CD4-positive, alpha-beta T cell (primary cell): ENCODE measurements at places on chromosomes 11 and 22.

- H3K27me3 ChIP-seq, result no peaks in the 10 kb centered on the region
- H3K27ac ChIP-seq, result no peak overlapping the region
- no peaks in the 10 kb centered on the region for H3K36me3 ChIP-seq
- H3K4me3 ChIP-seq, result no peak overlapping the region
- H3K4me1 ChIP-seq, result peaks cover 3% of the 10 kb centered on the region
- DNase-seq, result no peak
Observed at GRCh38 chr11:95605271-95605940, 184.2 kb downstream of the FAM76B start.

- H3K27ac ChIP-seq, result no peak overlapping the region
- no peak overlapping the region for H3K4me3 ChIP-seq
- no peaks in the 10 kb centered on the region for H3K4me1 ChIP-seq
- H3K27me3 ChIP-seq, result no peaks in the 10 kb centered on the region
- no peak for DNase-seq
- H3K36me3 ChIP-seq, result no peaks in the 10 kb centered on the region
Observed at GRCh38 chr22:49147617-49148175, 680.0 kb downstream of the BRD1 start.

DNA sequence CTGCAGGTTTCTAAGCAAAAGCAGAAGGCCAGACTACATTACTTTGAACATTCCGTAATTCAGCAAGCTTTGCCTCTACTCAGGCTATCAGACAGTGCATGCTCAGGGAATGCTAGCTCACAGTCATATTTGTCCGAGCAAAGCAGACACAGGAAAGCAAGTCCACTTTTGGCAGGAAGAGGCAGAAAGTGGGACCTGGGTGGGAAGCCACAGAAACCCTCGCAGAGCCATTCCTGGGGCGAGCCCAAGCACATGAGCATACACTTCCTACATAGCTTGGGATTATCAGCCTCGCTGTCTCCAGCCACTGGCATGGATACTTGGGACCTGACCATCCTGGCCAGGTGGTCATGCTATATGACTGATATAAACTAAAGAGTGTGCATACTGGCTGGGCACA, 113.3 kb downstream of the TRIM29 start:
- no peak overlapping the region for H3K4me3 ChIP-seq
- H3K4me1 ChIP-seq, result no peaks in the 10 kb centered on the region
- no peaks in the 10 kb centered on the region for H3K36me3 ChIP-seq

GRCh38 chr11:21650961-21651360, 541.9 kb upstream of the ANO5 start:
- no peaks in the 10 kb centered on the region for H3K36me3 ChIP-seq
- H3K4me1 ChIP-seq, result no peaks in the 10 kb centered on the region
- no peak overlapping the region for H3K27ac ChIP-seq

DNA sequence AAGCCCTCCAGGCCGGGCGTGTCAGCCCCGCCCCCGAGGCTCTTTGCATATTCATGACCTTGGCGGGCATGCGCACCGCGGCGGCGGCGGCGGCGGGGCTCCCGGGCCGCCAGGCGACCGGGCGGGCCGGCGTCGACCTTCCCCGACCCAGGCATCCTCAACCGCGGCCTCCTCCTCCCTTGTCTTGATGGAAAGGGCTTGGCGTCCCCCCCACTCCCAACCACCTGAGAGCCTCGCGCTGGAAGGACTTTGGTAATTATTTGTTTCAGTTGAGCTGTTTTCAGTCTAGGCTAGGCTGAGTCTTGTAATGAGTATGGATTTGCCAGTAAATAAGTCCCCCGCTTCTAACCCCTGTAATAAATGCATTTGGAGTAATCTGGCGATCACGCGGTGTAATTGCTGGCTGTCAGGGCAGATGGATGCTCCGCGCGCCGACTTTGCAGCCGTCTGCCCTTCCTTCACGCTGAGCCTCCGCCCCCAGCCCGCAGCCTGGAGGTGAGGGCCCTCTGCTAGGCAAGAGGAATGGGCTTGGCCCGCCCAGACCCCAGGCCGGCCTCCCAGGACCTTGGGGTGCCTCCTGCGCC, 25.2 kb downstream of the FLRT1 start:
- peak overlapping the region; percentile 51 for H3K4me3 ChIP-seq
- no peaks in the 10 kb centered on the region for H3K36me3 ChIP-seq
- DNase-seq, result peak; percentile 32
- peaks cover 13% of the 10 kb centered on the region for H3K4me1 ChIP-seq
